ENCODE measurements at places on chromosomes 3 and 15. TPM values are rescaled to one million over a fixed set of nuclear protein-coding genes. Genes with fewer than 3 reads are reported as not detected.

DNA sequence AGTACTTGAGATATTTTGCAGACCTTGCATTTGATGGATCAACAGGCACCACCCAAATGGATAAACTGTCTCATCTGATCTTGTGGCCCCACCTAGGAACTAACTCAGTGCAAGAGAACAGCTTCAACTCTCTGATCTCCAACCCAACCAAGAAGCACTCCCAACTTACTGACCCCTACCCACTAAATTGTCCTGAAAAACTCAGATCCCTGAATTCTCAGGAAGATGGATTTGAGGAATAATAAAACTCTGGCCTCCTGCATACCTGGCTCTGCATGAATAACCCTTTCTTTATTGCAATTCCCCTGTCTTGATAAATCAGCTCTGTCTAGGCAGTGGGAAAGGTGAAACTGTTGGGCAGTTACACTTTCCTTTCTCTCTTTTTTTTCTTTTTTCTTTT, 247.9 kb downstream of the ZPLD1 start:
- no peak for DNase-seq

The OSTN gene
- total RNA-seq = not detected

The GABRG3 gene
- not detected for total RNA-seq

DNA sequence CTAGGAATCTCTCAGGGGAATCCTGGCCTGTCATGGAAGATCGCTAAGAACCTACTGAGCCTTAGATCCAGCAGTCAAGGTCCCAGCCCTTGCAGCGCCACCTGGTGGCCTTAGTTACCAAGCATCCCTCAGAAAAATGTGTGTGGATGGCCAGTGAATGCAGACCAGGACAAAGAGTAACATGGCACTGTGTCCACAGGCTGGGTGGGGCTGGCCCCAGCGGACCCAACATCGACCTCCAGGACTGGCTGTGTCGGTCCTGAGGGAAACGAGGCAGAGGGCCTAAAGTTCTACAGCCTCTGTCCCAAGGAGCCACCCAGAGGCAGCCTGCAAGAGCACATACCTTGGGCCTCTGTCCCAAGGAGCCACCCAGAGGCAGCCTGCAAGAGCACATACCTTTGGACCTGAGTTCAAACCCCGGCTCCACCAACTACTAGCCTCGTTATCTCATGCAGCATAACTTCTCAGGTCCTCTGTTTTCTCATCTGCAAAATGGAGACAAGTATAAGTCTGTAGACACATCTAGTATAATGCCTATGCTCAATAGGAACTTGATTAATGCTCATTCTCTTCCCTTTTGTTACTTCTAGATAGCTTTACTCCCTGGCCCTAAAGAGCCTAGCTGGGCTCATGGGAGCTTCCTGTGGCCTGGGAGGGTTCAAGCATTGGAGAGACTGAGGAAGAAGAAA, 57.5 kb upstream of the HERC1 start:
- DNase-seq = peak; percentile 59

DNA sequence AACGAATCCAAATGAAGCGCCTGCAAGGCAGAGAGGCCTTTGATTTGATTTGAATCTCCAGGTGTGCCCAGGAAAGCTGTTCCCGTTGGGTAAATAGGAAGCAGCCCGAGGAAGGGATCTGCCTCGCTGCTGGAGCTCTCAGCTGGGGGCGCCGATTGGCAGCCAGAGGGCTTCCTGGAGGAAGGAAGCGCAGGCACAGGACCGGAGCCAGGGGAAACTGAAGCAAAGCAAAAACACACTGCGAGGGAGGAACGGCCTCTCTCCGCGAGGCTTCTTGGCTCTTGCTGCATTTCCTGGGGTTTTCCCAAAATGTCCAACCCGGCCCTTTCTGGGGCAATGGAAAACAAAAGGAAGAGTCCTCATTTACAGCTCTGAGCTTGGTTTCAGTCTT, 80.3 kb downstream of the TMEM266 start:
- no peak for DNase-seq

The ROBO1 gene
- total RNA-seq = 25.4 TPM

- DNase-seq = no peak
These were observed 54.5 kb downstream of the IQSEC1 start for GRCh38 chr3:13018561-13019242.

DNA sequence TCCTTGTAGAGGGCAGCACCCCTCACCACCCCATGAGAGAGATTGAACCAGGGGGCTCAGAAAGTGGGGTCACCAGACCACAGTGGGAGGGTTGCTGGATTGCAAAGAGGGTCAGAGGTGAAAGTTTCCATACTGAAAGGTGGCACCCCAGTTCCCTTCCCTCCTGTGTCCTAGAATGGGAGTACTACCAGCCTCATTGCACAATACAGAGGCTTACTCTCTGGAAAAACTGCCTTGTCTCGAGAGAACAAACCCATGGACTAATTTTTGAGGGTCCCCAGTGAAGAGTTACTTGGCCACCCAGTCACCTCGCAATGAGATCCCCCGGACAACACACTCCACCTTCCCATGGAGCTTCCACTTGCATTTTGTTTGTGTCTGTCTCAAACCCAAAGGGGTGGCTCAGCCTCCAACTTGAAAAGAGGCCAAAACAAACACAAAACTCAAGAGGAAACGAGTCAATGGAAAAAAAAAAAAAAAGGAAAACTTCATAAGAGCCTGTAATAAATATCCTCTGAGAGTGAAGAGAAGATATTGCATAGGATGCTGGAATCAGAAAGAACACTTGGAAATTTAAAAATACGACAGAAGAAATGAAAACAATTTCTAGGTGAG, 18.6 kb downstream of the MESP2 start:
- no peak for DNase-seq

The CYP1A2 gene
- not detected for total RNA-seq

DNA sequence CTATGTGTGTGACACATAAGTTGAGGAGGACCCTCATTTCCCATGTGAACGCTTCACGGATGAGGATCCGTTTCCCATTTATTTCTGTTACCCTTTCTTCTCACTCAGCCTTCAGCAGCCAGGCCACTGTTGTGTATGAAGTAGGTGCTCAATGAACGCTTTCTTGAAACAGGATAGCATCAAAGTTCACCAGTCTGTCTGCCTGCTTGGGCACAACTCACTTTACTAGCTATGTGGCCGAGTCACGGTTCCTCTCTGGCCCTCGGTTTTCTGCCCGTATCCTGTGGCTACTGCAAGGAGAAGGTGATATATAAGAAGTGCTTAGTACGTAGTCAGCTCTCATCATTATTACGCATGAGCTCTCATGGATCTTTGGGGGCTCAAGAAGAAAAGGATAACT, 22.4 kb downstream of the ACSBG1 start:
- no peak for DNase-seq

GRCh38 chr15:79815468-79815867, 81.3 kb downstream of the MTHFS start:
- no peak for DNase-seq

DNA sequence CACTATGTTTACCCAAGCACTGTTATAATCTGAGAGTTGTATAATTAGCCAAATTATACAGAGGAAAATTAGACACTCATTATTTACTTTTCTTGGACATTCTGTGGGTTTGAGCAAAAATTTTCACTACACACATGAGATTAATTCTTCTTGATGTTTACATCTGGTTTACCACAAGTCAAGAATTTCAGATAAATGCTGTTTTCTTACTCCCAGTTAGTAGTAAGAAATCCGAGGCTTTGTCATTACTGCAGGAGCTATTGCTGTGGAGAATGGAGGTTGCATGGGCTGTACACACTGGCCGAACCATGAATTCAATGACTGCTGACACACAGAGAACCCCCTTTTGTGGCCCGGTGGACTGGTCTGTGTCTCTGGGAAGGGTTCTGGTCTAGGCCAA, 207.7 kb upstream of the CFAP20DC start:
- DNase-seq = no peak

The NCK1 gene
- 42.2 TPM for total RNA-seq

- no peak for DNase-seq
These were observed 23.7 kb downstream of the FAM98B start for GRCh38 chr15:38477637-38478036.

- DNase-seq = no peak
These were observed 24.4 kb downstream of the CTNNB1 start for GRCh38 chr3:41223691-41224090.

DNA sequence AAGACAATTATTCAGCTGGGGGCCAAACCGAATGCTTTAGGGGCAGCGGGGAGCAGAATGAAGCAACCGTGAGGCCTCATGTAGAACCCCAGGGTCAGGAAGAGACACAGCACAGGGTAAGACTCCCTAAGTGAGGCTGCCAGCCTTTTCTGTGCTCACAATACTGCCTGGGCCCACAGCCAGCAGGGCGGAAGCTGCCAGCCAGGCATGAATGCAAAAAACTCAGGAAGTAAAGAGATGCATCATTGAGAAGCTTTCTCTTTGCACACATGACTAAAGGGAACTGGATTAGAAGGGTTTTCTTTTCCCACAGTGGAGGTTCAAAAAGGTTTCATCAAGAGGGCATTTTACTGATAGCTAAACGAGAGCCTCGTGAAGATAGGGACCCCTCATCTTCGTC, 33.3 kb downstream of the CA12 start:
- DNase-seq = no peak

DNA sequence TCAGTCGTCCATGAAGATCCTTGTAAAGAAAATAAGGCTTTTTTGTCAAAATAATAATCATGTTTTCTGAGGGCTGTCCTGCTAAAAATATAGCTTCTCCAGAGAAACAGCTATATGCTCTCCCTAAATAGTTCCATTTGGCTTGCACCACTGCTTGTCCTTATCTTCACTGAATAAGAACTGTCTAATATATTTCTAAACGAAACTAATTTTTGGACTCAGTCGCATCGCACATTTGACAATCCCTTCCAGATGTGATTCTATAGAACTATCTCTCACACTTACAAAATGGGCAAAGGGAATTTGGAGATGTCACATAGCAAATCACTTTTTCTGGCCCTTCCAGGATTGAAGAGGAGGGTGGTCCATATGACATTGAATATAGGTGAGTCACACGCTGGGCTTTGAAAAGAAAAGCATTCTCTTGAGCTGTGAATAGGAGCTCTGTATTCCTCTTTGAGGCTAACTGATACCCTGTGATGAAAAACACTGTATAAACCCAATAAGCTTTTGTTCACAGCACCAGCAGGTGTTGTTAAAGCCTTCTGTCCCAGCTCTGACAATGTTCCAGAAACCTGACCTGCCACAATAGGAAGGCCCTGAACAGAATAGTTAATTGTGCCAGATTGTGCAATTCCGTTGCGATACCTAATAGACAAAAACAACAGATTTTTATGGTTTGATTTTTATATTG, 1144.2 kb downstream of the ROBO2 start:
- DNase-seq = no peak

The MYH15 gene
- 0.05 TPM for total RNA-seq

GRCh38 chr3:127796045-127796830, 26.1 kb downstream of the MGLL start:
- no peak for DNase-seq

- DNase-seq = no peak
These were observed 207.2 kb upstream of the TPM1 start for GRCh38 chr15:62835351-62835750.

The B3GNT5 gene
- 0.66 TPM for total RNA-seq

The CHRM5 gene
- not detected for total RNA-seq

- no peak for DNase-seq
These were observed 145.9 kb upstream of the MBNL1 start for GRCh38 chr3:152122851-152123250.

GRCh38 chr3:181839916-181840297, 128.2 kb downstream of the SOX2 start:
- DNase-seq = no peak

DNA sequence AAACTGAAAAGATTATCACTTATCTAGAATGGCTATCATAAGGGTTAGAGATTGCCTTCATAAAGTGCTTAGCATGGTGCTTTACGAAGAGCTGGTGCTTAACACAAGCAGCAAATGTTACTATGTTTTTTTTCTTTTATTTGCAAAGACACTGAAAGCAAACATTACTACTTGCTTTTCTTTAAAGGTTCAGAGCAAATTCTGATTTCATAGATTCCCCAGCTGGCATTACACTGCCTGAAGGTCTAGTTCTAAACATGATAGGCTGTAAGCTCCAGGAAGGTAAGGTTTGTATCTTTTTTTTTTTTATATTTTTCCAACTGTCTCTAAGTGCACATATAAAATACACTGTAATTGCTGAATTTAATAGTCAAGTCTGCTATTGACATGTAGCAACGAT, 71.9 kb downstream of the UQCC5 start:
- no peak for DNase-seq

DNA sequence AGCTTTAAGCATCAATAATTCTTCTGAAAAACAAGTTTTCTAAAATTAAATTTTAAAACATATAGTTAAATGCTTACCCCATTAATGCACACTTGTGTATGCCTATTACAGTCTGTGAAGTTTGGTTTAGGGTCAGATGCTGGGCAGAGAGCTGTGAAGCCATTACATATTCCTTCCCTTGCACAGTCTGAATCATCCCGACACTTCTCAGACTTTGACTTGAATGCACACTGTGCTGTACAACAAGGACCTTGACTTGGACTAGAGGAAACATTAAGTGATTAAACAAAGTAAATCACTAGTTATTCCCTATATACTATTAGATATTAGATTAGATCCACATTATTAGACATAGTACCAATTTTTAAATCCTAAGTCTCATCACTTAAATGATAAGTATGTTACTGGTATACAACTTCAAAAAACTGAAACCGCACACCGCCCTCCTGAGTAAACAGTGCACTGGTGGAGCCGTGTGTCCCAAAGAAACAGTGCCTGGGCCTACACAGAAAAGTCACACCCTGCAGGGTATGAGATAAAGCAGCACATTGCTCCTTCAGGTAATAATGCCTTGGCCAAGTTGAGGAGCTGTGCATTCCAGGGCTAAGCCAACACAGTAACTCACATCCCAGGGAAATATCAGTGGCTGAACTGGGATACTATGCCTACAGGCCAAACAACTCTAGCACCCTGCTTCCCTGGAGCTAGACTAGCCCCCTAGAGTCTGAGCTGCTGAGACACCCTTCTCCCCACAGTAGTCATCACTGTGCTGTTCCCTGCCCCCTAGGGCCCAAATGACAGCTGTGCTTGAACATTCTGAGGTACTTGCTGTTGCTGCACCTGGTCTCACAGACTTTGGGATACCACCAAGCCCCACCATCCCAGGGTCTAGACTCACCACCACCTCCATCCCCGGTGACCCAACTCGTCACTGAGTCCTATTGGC, 137.5 kb downstream of the ADAM10 start:
- no peak for DNase-seq

GRCh38 chr15:63323798-63324563, 46.6 kb downstream of the APH1B start:
- DNase-seq = no peak

The TIGIT gene
- total RNA-seq = not detected

GRCh38 chr3:183357564-183358079, 70.8 kb downstream of the MCF2L2 start:
- no peak for DNase-seq

- no peak for DNase-seq
These were observed 295.5 kb downstream of the PLOD2 start for GRCh38 chr3:145865399-145866018.

GRCh38 chr3:120425572-120426250, 25.1 kb downstream of the FSTL1 start:
- DNase-seq = no peak

- no peak for DNase-seq
These were observed 23.2 kb downstream of the PLA2G4B start for GRCh38 chr15:41861736-41862356.

The CTXN2 gene
- total RNA-seq = not detected

All from SJSA1 (cell line).